ENCODE measurements at places on chromosomes 1 and 21. TPM values are rescaled to one million over a fixed set of nuclear protein-coding genes. Genes with fewer than 3 reads are reported as not detected.

DNA sequence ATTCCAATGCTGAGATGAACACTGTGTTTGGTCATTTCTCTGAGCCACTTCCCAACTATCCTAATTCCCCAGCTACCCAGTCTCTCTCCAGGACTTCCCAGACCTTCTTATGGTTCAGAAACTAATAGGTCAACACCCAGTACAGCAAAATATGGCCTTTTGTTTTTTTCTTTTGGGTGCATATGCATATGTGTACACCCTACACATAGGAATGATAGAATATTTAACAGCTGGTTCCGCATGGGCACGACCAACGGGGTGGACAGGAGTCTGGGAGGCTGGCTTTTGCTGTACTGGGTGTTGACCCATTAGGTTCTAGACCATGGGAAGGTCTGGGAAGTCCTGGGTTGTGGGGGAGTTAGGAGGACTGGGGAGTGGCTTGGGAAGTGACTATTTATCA lies 143.9 kb downstream of the MRPS6 start:
- no peak for DNase-seq

GRCh38 chr1:64895500-64895899 lies 70.8 kb downstream of the JAK1 start:
- DNase-seq = no peak

The GPR3 gene
- 2.7 TPM for polyA plus RNA-seq

The IPO9 gene
- 108 TPM for polyA plus RNA-seq

The MATN1 gene
- 0.14 TPM for polyA plus RNA-seq

GRCh38 chr1:8251635-8252034 lies 66.3 kb upstream of the SLC45A1 start:
- DNase-seq = no peak

- DNase-seq = no peak
Measured at GRCh38 chr1:108612496-108612895, 48.4 kb downstream of the HENMT1 start.

The MYCBP gene
- 8.2 TPM for polyA plus RNA-seq

GRCh38 chr1:18854331-18855025 lies 5.0 kb downstream of the TAS1R2 start:
- no peak for DNase-seq

GRCh38 chr1:50529510-50529909 lies 106.3 kb upstream of the DMRTA2 start:
- DNase-seq = no peak

GRCh38 chr1:162213281-162213912 lies 143.9 kb downstream of the NOS1AP start:
- peak; percentile 61 for DNase-seq

- DNase-seq = no peak
Measured at GRCh38 chr1:186014370-186015037, 280.3 kb downstream of the HMCN1 start.

The KCNA3 gene
- 4.5 TPM for polyA plus RNA-seq

DNA sequence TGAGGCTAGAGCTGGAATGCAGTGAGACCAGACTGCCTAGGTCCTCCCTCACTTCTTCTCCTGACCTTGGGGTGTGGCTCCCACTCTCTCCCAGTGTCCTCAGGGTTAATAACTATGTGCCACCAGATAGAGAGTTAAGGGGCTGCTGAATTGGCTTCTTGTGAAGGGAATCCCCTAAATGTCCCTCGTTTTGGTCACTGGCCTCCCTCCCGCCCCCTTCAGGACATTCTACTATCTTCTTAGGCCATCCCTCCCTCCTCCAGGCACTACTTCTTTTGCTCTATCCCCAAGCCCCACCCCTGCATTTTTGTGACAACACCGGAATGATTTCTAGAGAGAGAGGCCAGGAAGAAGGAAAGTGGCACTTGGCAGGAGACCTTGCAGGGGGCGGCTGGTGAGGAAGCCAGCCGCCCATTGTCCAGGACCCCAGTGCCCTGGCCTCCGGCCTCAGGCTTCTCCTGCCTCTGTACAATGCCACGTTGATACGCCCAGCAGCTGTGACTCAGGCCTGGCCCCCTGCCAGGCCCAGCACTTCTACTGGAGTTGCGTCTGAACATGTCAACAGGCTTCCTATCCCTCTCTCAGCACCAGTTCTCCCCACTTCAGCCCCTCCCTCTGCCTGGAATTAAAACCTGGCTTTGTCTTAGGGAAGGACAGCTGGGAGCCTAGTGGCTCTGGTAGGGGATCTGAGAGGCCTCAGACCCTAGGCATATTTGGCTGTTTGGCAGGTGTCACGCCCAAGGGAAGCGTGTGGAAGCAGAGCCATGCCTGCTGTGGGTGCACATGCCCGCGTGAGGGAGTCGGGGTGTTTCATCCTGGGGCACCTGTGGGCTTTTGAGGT lies 9.1 kb downstream of the LMNA start:
- peak; percentile 70 for DNase-seq

DNA sequence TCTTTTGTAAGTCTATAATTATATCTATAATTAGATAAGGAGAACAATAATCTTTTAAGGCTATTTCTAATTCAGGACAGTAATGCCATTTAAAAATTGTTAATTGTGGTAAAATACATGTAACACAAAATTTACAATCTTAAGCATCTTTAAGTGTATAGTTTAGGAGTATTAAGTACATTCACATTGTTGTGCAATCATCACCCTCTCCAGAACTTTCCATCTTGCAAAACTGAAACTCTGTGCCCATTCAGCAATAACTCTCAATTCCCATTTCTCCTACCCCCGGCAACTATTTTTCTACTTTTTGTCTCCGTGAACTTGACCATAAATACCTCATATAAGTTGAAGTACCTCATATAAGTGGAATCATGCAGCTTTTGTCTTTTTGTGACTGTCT lies 93.9 kb upstream of the KCNA3 start:
- DNase-seq = no peak

DNA sequence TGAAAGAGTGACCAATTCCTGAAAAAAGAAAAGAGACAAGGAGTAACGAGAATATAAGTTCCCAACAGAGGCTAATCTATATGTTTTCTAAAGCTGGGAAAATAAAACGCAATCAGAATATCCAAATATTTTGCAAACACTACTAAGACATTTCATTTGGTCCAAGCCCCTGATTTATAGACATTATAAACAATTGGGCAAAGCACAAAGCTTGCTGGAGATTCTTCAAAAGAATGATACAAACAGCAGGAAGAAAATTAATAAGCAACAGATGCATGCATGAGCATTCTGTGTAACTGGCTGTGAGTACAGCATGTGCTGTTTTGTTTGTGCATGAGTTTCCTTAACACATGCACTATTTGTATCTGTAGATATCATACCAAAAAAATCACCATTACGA lies 552.9 kb downstream of the LTN1 start:
- DNase-seq = peak; percentile 3

The RNF207 gene
- 0.41 TPM for polyA plus RNA-seq

GRCh38 chr1:99970713-99971255 lies 988 bp downstream of the SLC35A3 start:
- no peak for DNase-seq

The HPCA gene
- 75.9 TPM for polyA plus RNA-seq

DNA sequence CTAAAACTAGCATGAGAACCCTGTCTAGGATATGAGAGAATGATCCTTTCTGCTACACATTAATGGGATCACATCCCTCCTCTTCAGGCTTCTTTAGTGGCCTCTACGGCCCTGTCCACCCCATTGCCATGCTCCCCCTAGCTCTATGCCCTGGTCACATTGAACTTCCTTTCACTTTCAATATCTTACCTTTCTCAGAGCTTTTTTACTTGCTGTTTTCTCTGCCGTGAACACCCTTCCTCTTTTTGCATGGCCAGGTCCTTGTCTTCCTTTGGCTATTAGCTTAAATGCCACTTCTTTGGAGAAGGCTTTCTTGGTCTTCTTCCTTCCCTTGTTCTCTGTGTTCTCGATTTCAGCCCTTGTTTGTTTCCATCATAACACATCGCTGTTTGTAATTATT lies 97.4 kb downstream of the GIPC2 start:
- no peak for DNase-seq

DNA sequence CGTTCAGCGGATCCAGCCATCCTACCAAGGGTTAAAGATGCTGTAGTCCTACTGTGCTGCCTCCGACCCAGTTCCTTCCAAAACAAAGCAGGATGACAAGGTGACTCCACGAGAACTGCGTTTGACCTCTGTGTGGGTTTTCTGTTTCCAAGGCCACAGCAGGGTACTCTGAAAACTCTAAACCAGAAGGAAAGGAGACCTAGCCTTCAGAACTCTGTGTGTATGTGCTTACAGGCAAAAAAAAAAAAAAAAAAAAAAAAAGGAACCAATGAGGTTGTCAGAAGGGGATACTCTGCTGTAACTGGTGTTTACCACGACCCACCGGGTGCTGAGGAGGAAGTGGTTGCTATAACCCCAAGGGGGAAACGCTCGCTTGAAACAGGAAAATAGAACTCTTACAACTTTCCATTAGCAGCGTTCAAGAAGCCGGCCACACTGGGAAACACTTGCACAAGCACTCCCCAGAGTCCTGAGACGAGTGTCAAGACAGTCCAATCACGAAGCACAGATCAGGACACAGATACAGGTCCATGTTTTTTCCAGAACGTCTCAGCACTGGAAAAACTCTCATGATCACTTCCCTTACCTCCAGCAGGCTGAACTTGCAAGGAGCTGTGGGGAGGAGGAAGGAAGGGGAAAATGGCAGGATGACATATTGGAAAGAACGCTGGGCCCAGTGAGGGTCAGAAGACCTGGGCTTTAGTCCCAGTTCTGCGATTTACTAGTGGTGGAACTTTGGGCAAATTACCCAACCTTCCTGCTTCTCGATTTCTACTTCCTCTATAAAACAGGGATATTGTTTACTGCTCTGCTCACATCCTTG lies 64.0 kb downstream of the ITPKB start:
- DNase-seq = no peak

DNA sequence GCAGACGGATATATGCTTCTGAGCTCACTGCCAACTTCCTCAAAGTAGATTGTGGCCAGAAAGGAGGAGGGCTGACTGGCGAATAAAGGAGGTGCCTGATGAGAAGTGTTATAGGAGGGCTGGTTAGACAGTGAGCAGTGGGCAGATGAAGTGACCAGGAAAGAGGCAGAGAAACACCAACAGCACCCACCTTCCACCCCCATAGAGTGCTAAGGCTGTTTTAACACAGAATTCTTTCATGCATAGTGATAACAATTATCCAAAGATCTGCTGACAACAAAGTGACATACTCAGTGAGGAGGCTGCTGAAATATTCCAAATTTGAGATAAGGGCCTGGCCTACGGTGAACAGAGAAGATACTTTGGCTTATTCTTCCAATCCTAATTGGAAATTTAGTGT lies 21.2 kb upstream of the MTR start:
- DNase-seq = no peak

The ATP13A2 gene
- 132 TPM for polyA plus RNA-seq

- DNase-seq = no peak
Measured at GRCh38 chr1:10173582-10173981, 36.8 kb upstream of the KIF1B start.

DNA sequence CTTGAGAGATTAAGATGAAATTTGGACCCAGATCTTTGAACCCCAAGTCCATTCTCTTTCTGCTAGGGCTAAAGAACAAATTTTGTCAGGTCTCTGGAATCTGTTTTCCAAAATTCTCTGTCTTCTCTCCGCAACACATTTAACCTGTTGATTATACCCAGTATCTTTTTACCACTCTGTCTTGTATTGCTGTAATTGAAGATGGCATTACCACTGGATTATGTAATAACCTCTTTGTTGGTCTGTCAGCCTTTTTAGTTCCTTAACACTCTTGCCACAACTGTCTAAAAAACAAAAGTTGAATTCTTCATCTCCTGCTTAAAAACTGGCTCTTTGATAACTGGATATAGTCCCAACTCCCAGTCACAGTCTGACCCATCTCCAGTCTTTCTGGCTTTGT lies 3.0 kb downstream of the SRP9 start:
- DNase-seq = no peak

The PLA2G2F gene
- not detected for polyA plus RNA-seq

The DEGS1 gene
- 47.3 TPM for polyA plus RNA-seq

GRCh38 chr1:64147045-64147724 lies 56.2 kb upstream of the UBE2U start:
- no peak for DNase-seq

DNA sequence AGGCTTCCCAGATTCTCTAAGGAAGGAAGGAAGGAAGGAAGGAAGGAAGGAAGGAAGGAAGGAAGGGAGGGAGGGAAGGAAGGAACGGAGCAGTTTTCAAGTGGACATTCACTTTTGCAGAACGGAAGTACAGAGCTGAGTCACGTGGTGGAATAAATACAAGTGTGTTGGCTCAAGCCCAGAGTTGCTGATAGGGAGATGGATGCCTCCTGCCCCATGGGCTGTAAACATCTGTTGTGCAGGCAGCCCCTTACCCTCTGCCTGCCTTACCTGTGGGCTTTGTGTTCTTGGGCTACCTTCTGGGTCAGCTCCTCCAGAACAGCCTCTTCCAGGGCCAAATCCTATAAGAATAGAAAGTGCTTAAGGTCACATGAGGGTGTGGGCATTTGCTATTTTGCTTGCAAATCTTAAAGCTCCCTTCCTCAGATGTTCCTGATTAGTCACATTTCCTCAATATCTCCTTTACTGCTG lies 121.7 kb downstream of the SMYD2 start:
- DNase-seq = no peak

DNA sequence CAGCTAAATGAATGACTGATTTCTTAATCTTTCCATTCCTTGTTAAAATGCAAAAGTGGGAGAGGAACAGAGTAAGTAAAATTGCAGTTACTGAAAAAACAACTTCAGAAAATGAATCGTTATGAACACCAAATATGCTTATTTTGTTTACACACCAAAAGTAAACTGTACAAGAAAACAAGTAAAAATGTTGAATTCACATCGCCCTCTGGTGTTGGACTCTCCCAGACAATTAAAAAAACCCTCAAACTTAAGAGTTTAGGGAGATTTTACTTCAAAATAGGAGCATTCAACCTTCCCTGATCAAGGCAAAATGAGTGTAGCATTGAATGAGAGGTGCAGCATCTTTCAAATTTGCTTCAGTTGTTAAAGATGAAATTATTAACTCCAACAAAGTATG lies 19.4 kb upstream of the ESRRG start:
- DNase-seq = no peak

The TNFRSF4 gene
- 1.2 TPM for polyA plus RNA-seq

- DNase-seq = no peak
Measured at GRCh38 chr1:157304271-157304670, 166.1 kb upstream of the ETV3 start.
